ENCODE measurements at places on chromosomes 3 and 15.

DNA sequence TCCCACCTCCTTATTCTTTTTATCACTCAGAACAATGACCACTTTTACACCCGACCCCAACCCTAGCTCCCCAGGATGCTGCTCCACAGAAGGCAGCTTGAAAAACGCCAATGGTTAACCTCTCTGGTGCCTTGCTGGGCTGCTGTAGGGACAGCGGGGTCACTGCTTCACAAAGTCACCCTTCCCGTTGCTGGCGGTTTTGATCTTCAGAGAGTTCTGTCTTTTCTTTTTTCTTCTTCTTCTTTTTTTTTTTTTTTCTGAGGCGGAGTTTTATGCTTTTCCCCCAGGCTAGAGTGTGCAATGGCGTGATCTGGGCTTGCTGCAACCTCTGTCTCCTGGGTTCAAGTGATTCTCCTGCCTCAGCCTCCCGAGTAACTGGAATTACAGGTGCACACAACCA, 20.7 kb downstream of the CEP19 start:
- no peak for DNase-seq

- no peak for DNase-seq
These were observed 10.8 kb upstream of the C3orf20 start for GRCh38 chr3:14664170-14664569.

DNA sequence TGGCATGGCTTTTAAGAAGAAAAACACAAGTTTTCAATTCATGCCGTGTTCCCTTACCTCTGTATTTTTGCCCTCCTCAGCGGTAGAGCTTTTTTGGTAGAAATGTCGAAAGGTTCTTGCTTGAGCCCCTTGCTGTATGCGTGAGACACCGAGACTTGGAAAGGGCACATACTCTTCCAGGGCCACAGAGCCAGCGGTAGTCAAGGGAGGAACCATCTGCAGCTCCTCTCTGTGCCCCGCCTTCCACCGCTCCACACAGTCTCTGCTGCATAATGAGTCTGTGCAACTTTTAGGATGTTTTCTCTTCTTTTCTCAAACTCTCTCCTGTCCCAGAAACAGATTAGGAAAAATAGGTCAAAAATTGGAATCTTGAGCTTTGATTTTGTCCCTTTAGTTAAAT, 77.5 kb downstream of the LPP start:
- no peak for DNase-seq

GRCh38 chr3:174010907-174011306, 613.4 kb downstream of the NLGN1 start:
- no peak for DNase-seq

DNA sequence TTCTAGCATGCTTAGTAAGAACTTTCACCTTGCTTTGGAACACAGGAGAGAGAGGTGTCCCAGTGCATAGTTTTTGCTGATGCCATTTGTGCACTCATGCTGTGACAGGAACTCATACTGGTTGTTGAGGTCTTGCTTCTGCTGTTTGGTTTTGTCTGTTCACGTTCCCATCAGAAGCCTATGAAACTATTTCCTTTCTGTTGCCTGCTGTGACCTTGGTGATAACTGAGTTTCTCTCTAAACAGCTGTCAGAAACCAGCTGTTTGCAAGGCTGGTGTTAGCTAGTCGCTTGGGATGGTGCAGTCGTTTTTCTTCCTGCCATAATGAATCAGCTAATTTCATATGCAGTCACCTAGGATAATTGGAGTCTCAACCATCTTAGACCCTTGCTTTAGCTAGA, 724.1 kb downstream of the GRM7 start:
- DNase-seq: no peak

DNA sequence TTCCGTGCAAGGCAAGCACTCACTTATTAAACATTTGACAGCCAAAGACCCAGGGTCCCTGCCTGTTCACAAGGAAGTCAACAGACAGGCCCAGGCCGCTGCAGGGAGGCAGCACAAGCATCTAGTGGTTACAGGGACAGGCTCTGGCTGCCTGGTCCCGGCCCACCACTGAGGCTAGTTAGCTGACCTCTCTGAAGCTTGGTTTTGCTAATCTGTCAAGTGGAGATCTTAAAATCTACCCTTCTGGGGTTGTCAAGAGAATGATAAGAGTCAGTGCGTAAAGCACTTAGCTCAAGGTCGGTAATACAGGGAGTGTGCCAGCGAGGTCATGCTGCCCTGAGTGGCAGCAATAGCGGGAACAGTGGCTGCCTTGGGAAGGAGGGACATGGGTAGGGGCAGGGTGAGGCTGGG, 6.0 kb downstream of the GNB5 start:
- no peak for DNase-seq

Measured in naive thymus-derived CD8-positive, alpha-beta T cell (primary cell).